Stimulated activated CD4-positive, alpha-beta T cell treated with anti-CD3 and anti-CD28 coated beads, Interleukin-15, amount 100 ng/mL, for 1 hour (primary cell): ENCODE measurements at places on chromosomes 16 and 17.

DNA sequence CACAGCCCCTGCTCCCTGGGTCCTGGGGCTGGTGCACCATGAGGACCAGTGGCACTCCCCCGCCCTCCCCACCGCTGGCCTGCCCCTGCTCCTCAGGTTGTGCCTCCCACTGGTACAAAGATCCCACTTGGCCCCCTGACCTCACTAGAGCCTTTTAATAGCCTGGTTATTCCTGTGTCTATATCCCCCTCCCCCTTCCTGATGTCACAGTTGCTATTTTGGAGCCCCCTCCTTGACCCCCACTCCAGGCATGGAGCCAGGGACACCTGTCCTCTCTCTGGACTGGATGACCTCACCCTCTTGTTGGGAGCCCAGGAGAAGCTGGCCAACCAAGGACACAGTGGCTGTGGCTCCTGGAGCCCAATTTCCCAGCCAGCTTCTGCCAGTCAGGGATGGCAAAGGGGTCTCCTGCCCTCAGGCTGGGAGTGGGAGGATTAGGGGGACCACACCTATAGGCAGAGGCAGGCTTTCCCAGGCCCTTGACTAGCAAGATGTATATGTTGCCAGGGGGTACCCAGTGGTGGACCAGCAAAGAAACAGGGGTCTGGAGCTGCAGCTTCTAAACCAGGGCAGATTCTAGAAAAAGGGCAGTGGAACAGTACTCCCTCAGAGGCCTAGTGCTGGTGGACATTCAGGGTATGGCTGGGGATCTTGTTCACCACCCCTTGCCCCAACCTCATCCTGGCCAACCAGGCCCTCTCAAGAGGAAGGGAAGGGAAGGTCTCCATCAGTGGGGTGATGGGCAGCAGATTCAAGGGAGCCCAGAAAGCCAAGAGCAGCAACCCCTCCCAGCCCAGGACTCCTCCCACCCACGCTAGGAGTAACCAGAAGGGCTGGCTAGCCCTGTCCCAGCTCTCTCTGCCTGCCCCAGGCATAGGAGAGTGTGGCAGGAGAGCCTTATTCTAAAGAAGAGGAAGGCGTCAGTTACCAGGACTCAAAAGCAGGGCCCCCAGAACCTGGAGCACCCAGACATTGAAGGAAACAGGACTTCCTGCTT, 10.9 kb downstream of the HDAC5 start:
- no peak for DNase-seq

DNA sequence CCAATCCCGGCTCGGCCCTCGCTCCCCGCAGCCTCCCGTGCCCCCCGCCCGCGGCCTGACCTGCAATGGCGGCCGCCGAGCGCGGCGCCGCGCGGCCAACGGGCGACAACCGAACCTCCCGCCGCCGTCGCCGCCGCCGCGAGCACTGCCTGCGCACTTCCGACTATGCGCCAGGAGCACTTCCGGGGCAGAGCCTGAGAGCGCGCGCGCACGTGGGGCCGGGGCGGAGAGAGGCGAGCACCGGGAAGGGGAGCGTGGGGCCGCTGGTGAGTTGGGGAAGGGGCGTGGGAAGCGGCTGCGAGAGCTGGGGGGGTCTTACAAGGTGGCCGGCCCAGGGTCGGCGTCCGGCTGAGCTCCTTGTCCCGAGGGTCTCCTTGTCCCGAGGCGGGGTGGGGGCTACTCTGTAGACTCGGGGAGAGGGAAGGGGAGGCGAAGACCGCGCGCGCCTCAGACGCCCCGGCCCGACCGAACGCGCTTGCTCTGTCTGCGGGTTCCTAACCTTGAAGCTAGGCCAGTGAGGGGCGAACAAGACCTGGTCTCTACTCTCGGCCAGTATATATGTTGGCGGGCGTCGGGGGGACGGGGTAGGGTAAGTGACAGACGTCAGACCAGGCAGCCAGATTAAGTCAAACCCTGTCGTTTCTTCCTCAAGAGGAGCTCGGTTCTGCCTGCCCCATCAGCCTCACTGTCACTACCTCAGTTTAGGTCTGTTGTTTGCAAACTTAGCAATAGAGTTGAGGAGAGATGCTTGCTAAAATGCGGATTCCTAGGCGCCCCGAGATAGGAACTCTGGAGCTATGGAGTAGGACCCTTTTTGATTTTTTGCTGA, at the start of the genes CHTF8 and UTP4:
CHTF8 (minus strand) TSS at position 165 of the 829 bp plus-strand sequence. CDS start 11,130 bp downstream, outside the sequence.
UTP4 (plus strand) TSS at position 226 of the 829 bp plus-strand sequence. CDS start 811 bp downstream, outside the sequence.
- peak; percentile 82 for DNase-seq

DNA sequence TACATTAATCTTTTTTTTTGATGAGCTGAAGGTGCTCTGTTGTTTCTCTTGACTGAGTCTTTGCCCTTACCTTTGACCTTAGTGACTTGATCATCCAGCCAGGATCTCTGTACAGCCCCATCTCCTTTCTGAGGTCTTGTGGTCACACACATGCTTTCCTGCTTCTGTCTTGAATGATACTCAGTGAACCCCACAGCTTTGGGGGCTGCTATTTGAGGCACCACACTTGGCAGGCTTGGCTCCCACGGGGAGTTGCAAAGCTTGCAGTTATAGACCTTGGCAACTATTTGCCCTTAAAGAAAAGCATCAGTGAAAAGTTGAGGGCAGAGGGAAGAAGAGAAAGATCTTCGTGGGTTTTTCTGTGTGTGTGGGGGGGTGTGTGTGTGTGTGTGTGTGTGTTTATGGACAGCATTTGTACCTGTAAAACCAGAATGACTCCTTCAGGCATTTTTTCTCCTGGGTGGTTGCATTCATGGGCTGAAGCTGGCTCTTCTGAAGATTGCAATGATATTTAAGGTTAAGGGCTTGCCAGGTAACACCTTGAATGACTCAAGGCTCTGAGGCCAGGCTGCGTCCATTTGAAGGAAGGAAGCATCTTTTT, 101.6 kb downstream of the MSI2 start:
- DNase-seq, result no peak

DNA sequence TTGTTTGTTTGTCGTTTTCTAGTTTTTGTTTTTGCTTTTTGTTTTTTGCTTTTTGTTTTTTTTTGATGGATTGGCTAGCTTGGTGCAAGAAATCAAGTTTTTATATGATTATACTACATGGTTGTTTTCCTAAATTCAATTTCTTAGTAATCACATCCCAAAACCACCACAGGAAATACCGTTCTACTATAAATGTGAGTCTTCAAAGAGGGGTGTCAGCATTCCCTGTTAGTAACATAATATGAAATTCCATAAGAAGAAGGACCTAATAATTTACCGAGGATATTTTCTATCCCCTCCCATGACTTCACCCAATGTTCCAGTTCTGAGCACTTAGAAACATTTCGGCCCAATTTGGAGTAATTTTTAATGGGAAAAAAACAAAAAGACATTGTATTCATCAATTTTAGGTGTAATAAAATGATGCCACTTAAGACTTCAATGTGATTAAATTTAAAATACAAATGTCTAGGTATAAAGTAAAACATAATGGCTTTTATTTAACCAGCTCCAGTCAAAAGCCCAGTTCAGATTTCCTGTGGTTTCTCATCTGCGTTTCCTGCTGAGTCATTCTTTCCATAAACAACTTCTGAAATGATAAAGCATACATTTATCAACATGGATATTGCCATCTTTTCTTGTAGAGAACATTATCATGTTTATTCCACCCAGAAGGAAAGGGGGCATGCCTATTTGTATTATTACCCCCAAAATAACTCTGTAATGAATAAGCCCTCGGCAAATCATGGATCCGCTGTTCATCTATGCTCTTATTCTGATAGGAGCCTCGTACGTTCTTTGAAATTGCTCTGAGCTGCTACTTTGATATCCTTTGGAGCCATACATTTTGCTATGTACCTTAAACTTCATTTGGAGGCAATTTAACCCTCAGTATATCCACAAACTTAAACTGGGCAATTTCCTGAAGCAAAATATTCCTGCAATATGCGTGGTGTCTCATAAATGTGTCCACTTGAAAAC, 28.1 kb downstream of the HSBP1 start:
- no peak for DNase-seq

GRCh38 chr16:86511317-86512161, 1.2 kb downstream of the FOXF1 start:
- no peak for DNase-seq

- DNase-seq, result no peak
Measured at GRCh38 chr16:65666132-65666941, 544.5 kb upstream of the CDH11 start.

DNA sequence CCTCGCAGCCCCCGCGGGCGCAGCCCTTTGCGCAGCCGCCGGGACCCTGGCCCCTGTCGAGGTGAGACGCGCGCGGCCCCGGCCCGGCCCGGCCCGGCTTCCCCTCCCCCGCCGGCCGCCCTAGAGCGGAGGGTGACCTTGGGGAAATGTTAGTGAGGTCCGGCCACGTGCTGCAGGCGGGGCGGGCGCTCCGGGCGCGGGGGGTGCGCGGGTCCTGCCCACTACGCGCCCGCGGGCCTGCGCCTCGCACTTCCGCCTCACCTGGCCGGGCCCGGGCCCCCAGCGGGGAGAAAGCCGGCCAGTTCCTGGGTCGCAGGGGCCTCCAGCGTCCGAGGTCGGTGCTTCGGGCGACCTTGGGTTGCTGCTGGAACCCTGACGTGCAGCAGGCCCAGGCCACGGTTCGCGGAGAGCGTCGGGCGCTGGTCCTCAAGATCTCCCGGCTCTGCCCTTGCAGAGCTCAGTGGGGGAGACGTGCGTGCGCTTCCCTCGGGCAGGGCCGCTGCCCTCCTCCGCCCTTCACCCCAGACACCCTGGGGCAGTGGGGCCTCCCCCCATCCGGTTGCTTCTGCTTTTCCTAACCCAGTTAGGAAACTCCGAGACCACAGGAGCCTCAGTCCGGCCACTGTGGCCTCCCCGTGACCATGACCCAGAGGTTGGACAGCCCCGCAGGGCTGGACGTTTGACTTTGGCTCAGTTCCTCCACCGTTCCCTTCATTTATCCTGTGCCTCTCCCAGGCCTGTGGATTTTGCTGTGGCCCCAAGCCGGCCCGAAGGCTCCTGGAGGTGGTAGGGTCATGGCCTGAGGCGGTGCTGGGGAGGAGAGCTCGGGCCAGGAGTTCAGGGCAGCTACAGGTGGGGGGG, 791 bp downstream of the MCRIP2 start:
- DNase-seq, result no peak

DNA sequence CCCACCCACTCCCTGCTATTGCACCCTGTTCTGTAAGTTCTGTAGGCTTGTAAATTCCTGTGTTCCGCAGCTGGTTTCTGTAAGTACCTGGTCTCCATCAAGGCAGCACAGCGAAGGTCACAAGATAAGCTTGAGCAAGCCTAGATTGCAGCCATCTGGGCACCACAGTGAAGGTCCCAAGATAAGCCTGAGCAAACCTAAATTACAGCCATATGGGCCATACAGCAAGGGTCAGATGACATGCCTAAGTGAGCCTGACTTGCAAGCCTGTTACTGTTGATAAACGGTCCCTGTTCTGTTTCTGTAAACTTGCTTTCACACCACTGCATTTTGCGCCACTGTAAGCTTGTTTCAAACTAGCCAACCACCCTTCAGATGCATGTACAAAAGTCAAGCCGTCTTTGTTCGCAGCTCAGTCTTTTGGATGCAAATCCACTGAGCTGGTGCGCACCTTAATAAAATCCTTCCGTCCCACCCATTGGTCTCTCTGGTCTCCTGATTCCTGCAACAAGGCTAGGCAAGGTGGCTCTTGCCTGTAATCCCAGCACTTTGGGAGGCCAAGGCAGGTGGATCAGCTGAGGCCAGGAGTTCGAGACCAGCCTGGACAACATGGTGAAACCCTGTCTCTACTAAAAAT, 42.6 kb upstream of the ATF7IP2 start:
- no peak for DNase-seq

- DNase-seq, result no peak
Measured at GRCh38 chr16:7025616-7026190, 306.9 kb upstream of the RBFOX1 start.

DNA sequence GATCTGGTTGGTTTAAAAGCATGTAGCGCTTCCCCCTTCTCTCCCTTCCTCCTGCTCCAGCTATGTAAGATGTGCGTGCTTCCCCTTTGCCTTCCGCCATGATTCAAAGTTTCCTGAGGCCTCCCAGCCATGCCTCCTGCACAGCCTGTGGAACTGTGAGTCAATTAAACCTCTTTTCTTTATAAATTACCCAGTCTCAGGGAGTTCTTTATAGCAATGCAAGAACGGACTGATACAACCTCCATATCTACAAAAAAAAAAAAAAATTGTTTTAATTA, 16.6 kb upstream of the PDXDC1 start:
- no peak for DNase-seq

DNA sequence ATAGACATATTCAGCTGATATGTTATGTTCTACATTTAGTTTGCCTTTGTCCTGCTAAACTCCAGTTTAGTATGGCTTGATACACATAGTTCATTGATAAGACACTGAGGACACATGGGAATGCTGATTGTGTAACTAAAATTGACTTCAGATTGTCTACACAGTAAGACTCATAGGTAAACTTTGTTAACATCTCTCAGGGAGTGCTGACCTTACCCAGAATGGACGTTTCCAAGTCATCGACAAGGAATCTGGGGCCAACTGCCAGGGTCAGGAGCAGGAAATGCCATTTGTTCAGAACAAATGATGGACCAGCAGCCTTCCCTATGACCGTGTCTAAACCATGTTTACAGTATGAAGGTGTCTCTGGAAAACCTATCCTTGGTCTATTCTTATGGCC, 58.7 kb downstream of the DYNLRB2 start:
- no peak for DNase-seq

DNA sequence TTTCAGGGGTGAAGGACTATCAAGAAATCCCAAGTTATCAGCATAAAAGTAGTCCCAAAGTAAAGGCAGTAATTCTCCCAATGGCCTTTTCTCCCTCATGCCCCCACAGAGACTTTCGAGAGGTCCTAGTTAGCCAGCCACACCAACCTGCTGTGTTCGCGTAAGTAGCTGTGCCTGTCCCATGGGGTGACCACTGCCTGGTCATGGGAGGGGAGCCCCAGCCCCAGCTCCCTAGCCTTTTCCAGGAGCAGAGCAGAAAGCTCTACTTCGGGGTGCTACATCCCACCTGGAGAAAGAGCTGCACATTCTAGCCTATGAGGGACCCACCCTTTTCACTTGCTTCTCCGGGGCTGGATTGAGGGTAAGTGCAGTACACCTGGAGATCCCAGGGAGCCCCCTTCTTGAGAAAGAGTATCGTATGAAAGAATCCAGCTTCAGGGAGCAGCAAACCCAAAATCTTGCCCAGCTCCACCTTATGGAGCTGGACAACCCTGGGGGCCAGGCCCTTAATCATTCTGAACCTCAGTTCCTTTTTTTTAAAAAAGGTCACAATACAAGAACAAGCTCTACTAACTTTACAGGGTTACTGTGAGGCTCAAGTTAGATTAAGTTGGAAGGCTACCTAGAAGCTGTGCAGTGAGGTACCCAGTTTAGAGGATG, 8.6 kb upstream of the SOST start:
- DNase-seq, result no peak
